ENCODE measurements at places on chromosomes 1 and 21.

- no peak for DNase-seq
Measured at GRCh38 chr1:1895456-1896336, 4.8 kb upstream of the GNB1 start.

DNA sequence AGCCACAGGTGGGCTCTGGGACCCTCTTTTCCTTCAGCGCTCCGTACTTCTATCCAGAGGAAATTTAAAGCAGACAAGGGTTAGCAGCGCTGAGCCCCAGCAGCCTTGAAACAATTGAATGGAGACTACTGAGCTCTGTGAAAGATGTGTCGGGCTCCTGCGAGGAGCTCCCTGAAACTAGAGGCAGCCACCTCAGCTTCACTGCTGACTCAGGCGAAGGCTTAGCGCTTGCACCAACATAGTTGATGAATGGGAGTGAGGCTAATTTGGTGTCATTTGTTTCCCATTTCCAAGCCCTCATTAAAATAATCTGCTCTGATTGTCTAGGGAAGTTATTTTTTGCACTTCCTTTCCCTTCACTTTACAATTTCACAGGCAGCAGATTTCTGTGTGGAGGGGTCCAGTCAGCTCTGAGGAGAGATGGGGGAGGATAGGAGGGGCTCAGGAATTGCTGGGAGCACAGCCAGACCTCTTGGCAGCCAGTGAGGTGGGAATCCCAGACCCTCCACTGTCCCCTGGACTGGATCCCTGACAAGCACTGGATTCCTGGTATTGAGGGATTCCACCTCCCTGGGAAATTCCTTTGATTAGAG lies 398.9 kb upstream of the PLXNA2 start:
- no peak for DNase-seq

GRCh38 chr1:192489748-192490147 lies 85.8 kb upstream of the RGS1 start:
- DNase-seq, result peak; percentile 30

GRCh38 chr1:228737601-228738041 lies 2.3 kb downstream of the RHOU start:
- DNase-seq, result no peak

GRCh38 chr1:117565745-117566455 lies 39.9 kb upstream of the TENT5C start:
- DNase-seq, result no peak

DNA sequence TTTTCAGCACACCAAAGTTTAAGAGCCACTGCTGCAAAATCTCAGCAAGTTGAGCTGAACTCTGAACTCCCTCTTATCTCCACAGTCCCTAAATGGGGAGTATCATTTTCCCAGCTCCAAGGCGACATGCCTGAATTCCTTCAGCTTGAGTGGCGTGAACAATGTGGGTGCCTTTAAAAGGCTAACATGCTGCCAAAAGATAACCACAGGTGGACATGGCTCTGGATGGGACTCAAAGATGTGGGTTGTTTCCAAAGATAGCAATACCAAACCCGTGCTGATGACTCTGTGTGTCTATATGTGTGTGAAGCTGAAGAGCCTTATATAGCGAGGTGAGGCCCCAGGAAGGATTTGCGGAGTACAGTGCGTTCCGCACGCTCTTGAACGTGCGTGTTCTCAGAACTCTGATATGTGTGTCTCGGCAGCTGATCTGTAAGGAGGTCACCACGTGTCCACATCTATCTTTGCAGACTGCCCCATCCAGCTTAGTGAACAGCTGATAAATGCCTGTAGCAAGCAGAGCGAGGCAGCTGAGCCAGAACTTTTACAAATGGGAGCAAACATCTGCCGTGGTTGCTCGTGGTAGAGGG lies 189.2 kb downstream of the DYRK1A start:
- no peak for DNase-seq

DNA sequence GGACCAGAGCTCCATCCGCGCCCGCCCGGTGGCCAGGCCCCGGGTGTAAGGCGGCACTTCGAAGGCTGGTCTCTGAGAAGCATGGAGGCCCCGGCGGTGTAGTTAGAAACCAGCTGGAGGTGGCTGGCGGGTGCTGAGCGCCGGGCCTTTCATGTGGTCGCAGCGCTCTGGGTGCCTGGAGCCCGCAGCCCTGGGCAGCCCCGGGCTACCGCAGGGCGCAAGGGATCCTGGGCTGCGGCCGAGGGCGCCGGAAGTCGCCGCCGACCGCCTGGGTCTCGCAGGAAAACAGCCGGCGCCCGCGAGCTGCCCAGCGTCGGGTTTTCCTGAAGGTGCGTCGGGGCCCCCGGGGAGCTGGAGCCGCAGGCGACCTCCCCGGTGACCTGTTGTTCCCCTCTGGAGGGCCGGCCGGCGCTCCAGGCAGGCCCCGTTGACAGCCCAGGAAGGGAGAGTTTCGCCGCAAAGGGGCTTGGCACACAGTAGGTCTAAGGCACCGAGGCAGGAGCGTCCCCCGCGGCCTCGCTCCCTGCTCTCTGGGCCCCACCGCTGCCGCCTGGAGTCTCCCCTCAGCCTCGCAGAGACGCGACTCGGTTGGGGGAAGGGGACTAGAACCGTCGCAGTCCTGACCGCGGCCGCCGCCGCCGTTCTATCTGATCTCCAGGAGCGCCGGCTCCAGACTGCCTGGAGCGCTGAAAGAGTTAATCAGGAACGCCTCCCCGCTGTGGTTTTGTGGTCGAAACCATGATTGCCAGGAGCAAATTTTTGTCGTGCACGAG lies 2.7 kb downstream of the GRHL3 start:
- DNase-seq, result peak; percentile 71

- no peak for DNase-seq
Measured at GRCh38 chr1:23592209-23592892, 33.0 kb upstream of the ID3 start.

- DNase-seq, result no peak
Measured at GRCh38 chr21:42112857-42113256, 41.7 kb downstream of the UMODL1 start.

- no peak for DNase-seq
Measured at GRCh38 chr1:19313636-19313959, 1.5 kb downstream of the SLC66A1 start.

DNA sequence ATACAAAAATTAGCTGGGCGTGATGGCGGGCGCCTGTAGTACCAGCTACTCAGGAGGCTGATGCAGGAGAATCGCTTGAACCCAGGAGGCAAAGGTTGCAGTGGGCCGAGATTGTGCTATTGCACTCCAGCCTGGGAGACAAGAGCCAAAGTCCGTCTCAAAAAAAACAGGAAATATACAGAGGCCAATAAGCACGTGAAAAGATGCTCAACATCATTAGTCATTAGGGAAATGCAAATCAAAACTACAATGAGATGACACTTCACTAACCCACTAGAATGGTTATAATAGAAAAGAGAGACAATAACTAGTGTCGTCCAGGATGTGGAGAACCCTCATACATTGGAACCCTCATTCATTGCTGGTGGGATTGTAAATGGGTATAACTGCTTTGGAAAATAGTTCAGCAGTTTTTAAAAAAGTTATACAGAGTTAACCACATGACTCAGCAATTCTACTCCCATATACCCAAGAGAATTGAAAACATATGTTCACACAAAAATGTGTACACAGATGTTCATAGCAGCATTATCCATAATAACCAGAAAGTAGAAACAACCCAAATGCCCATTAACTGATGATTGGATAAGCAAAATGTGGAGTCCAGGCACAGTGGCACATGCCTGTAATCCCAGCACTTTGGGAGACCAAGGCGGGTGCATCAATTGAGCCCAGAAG lies 6.4 kb upstream of the E2F2 start:
- no peak for DNase-seq

DNA sequence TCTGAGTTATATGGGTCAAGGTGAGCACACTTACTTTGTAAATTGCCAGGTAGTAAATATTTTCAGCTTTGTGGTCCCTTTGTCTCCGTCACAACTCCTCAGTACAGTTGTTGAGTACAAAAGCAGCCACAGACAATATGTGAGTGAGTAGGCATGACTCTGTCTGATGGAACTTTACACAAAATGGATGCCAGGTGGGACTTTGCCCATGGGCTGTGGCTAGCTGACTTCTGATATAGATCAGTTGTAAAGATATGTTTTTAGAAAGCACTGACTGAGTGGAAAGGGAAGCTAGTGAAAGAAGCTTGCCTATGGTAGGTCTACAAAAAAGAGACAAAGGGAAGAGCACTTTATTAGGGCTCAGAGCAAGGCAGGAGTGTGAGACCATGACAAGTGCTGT lies 23.1 kb upstream of the IGSF5 start:
- no peak for DNase-seq

- no peak for DNase-seq
Measured at GRCh38 chr1:64320470-64320869, 117.0 kb downstream of the UBE2U start.

- no peak for DNase-seq
Measured at GRCh38 chr1:236875975-236876374, 80.9 kb downstream of the MTR start.

GRCh38 chr1:27138927-27139326 lies 16.0 kb downstream of the SLC9A1 start:
- DNase-seq, result no peak

DNA sequence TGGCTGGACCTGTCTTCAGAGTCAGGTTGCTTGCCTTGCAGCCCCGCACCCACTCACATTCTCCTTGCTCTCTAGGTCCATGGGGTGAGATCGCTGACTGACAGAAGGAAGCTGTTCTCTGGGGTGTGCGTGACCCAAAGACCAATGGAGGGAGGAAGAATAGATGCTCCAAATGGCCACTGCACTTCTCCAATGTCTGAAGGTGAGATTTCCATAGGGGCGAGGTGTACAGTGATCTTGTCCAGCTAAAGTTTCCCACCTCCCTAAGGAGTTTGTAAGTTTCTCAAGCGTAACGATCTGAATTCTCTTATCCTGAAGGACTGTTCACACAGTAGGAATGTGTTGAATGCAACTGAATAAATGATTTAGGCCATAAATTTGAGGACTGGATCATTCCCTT lies 211.9 kb upstream of the IRF2BP2 start:
- no peak for DNase-seq

- peak; percentile 52 for DNase-seq
Measured at GRCh38 chr1:222084996-222085395, 343.1 kb upstream of the DUSP10 start.

DNA sequence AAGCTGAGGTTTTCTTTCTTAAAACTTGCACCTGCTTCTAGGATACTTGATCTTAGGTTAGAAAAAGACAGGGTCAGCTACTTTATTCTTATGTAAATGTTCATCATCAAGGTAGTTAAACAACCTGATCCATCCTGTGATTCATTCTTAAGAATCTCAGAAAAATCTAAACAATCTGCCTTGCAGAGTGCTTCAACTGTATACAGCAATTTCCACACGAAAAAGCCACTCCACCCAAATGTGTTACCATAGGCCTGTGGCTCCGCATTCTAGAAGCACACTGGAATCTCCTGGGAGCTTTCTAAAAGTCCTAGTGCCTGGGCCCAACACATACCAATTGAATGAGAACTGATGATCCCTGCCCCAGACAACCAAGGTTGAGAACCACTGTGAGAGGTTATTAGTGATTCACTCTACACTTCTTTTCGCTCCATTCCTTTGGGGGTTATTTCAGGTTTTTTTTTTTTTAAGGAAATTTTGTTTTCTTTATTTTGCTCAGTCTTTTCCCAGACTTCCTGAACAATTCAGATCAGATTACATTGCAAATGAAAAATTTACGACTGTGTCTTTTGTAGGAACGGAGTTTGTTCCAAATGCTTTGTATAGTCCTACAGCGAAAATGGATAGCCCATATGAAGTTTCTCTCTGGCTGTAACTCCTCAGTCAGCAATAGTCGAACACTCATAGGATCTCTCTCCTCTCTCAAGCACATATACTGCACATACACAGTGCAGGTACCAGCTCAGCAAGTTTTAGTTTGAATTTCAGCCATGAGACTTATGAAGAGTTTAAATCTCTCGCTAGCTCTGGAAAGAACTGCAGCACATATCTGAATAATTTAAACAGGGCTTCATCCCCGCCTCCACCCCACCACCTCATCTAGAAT lies 16.1 kb downstream of the SMYD2 start:
- DNase-seq, result peak; percentile 74

DNA sequence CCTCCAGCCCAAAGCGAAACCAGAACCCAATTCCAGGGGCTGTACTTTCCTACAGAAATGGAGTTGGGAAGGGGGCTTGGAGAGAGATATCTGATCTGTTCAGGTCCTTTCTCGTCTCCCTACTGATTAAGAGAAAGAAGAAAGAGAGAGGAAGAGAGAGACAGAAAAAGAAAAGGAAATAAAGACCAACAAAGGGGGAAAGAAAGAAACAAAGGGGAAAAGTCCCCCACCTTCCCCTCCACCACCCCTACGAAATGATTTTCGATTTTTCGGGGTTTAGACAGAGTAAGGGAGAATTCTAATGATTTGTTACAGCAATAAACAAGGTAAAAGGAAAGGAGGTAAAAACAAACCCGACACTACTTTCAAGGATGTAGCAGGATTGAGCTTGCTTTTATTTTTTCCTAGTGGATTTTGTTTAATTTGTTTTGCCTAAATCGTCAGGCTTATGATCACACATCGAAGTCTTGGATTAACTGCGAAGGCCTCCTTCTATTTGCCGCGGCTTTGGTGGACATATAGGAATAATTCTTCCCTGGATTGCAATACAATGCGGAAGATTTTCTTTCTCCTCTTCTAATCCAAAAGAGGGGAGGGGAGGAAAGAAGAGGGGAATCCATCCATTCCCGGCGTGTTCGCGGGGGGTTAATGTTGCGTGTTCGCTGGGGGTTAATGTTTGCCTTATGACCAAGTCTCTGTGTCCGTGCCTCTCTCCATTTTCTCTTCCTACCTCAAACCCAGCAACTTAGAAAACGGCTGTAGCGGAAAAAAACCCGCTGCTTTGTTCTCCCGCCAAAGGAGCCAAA lies 1.9 kb downstream of the TAL1 start:
- DNase-seq, result no peak

DNA sequence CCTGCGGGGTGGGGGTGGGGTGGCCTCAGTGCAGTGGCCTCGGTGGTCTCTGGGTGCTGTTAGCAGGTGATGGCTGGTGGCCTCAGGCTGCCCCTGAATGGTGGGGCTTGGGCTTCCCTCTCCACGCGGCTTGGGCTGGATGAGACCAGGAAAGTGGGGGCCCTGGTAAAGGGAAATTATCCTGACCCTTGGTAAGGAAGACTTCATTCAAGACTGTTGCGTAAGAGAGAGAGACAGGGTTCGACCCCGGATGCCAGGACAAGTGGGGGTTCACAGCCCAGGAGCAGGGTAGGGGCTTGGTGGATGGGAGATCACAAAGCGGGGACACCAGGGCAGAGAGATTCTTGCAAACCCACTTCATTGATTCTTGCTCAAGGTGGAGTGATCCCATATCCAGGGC lies 5.5 kb upstream of the TTC34 start:
- DNase-seq, result no peak

GRCh38 chr1:183841550-183841949 lies 36.6 kb downstream of the RGL1 start:
- no peak for DNase-seq

GRCh38 chr1:243396876-243397275 lies 141.0 kb downstream of the SDCCAG8 start:
- no peak for DNase-seq

DNA sequence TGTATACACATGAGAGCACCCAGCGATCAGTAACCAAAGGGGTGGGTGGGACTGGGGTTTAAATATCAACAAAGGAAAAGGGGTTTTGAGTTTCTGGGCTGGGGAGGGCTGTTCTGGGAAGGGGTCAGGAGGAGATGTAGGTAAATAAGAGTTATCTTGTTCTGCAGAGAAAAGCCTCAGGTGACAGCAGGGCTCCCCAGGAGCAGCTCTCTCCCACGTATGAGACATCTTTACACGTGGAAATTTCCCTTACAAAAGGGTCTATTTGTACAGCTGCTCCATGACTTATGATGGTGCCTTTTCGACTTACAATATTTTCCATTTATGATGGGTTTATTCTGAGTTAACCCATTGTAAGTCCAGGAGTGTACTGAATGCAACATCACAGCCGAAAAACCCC lies 16.3 kb upstream of the PADI2 start:
- no peak for DNase-seq
